ENCODE measurements at places on chromosomes 16 and 17.

- DNase-seq: peak; percentile 57
These were observed 1.3 kb downstream of the SPN start for GRCh38 chr16:29664091-29664921.

DNA sequence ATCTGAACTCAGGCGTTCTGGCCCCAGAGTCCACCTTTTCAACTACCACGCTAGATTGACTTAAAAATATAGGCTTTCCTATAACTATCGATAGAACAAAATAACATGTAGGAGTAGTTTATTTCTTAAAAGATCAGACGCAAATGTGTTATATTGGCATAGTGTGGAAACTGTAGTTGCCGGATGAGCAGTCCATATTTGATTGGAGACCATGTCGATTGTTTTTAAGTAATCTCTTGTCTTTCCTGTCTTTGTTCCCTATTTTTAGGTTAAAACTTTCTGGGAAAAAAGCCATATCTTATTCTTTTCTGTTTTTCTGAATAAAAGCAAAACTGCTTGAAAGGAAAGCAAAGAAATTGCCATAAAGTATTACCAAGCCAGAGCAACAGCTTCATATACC lies 53.1 kb downstream of the GAN start:
- DNase-seq: no peak

GRCh38 chr17:10243883-10244844 lies 45.8 kb upstream of the GAS7 start:
- no peak for DNase-seq

- no peak for DNase-seq
These were observed 17.3 kb downstream of the PHLPP2 start for GRCh38 chr16:71707199-71707598.

DNA sequence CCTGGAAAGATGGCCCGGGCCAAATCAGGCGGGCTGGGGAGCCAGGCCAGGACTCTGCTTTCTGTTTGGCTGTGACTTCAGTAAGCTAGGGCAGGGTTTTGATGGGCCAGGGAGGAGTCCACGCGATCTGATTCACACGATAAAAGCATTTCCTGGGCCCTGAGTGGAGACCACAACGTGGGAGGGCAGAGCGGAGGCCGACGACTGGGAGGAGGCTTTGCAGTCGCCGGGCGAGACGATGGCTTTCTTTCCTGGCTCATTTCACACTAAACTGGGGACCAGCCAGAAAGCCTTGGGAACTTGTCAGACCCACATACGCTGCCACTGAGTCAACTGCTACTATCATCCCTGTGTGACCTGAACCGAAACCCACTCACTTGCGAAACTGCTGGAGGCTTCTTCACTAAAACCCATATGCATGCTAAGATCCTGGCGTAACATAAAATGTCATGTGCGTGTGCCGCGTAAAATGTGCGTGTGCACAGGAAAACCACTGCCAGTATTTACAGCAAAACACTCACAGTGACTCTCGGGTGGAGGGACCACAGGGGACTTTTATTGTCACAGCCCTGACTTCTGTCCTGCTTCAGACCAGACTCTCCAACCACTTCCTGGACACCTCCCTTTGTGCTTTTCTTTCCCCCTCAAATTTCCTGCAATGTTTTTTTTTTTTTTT lies 14.2 kb upstream of the RHBDF2 start:
- peak; percentile 79 for DNase-seq

DNA sequence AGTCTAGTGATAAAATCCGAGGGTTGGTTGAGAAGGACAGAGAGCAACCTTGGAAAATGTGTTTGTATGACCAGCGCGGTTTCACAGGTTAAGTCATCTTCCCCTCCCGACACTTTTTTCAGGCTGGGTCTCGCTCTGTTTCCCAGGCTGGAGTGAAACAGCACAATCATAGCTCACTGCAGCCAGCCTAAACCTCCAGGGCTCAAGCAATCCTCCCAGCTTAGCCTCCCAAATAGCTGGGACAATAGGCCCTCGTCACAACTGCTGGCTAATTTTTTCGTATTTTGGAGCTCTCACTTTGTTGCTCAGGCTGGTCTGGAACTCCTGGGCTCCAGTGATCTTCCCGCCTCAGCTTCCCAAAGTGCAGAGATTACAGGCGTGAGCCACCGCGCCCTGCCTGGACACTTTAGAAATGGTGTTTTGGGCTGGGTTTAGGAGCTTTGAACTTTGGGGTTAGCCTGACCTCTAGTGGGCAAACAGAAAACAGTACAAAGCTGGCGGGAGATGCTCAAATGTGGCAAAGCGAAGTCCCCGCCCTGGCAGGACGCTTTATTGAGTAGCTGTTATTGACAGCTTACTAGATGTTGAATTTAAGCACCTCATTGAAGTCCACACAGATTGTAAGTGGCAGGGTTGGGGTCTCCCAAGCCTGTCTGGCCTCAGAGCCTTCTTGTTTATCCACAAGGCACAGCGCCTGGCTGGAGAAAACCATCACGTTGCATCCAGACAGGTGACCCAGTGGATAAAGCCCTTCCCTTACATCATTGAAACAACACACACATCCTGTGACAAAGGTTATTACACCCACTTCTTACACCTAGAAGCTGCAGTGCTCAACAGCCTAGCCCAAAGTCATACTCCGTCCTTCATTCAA lies 34.7 kb upstream of the RBBP6 start:
- DNase-seq: peak; percentile 55
